ENCODE measurements at places on chromosomes 13 and 19. TPM values are rescaled to one million over a fixed set of nuclear protein-coding genes. Genes with fewer than 3 reads are reported as not detected.

DNA sequence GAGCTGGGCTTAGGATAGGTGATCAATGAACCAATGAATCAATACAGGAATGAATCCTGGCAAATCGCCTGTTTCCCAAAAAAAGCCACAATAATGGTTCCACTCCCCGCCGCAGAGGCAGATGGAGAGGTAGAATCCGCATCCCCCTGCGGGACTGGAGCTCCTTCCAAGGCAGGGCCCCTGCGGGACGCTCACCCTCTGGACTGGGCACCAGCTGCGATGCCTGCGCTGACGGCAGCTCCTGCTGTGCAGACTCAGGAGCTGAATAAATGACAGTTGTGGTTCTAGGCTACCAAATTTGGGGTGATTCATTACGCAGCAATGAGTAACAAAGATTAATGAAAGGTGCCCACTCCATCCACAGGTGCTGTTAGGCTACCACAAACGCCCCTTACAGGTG is 8.8 kb upstream of the CDC34 start:
- no peak overlapping the region for H3K27ac ChIP-seq
- no peaks in the 10 kb centered on the region for H3K4me1 ChIP-seq
- DNase-seq = no peak
- H3K27me3 ChIP-seq = no peaks in the 10 kb centered on the region
- no peaks in the 10 kb centered on the region for H3K36me3 ChIP-seq
- H3K4me3 ChIP-seq = no peak overlapping the region

GRCh38 chr19:23541991-23542390 is 145.0 kb downstream of the ZNF675 start:
- no peaks in the 10 kb centered on the region for H3K4me1 ChIP-seq
- H3K27me3 ChIP-seq = no peaks in the 10 kb centered on the region
- H3K4me3 ChIP-seq = no peak overlapping the region
- DNase-seq = no peak

GRCh38 chr13:85074543-85075313 is 724.5 kb downstream of the SLITRK6 start:
- no peaks in the 10 kb centered on the region for H3K27me3 ChIP-seq
- no peaks in the 10 kb centered on the region for H3K4me1 ChIP-seq
- no peak for DNase-seq
- H3K4me3 ChIP-seq = no peak overlapping the region
- H3K36me3 ChIP-seq = no peaks in the 10 kb centered on the region

DNA sequence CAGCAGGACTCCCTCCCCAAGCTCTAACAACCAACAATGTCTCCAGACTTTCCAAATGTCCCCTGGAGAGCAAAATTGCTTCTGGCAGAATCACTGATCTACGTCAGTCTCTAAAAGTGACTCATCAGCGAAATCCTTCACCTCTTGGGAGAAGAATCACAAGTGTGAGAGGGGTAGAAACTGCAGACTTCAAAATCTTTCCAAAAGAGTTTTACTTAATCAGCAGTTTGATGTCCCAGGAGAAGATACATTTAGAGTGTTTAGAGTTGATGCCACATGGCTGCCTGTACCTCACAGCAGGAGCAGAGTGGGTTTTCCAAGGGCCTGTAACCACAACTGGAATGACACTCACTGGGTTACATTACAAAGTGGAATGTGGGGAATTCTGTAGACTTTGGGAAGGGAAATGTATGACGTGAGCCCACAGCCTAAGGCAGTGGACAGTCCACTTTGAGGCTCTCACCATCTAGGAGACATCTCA is 6.2 kb upstream of the CEACAM5 start:
- H3K4me1 ChIP-seq = no peaks in the 10 kb centered on the region
- no peak overlapping the region for H3K27ac ChIP-seq
- H3K27me3 ChIP-seq = no peaks in the 10 kb centered on the region
- DNase-seq = no peak
- H3K4me3 ChIP-seq = no peak overlapping the region
- H3K36me3 ChIP-seq = no peaks in the 10 kb centered on the region

APC2 gene
- under 0.01 TPM for total RNA-seq

- H3K27ac ChIP-seq = no peak overlapping the region
- no peaks in the 10 kb centered on the region for H3K27me3 ChIP-seq
- H3K4me1 ChIP-seq = no peaks in the 10 kb centered on the region
- no peak overlapping the region for H3K4me3 ChIP-seq
- H3K36me3 ChIP-seq = no peaks in the 10 kb centered on the region
Measured at GRCh38 chr19:6039566-6040225, 61.8 kb upstream of the RANBP3 start.

SYDE1 gene
- total RNA-seq = 17.9 TPM

CEACAM7 gene
- not detected for total RNA-seq

- H3K4me1 ChIP-seq = peaks cover 17% of the 10 kb centered on the region
- no peak overlapping the region for H3K4me3 ChIP-seq
- peaks cover 4% of the 10 kb centered on the region for H3K27me3 ChIP-seq
- no peak overlapping the region for H3K27ac ChIP-seq
- DNase-seq = no peak
- peaks cover 11% of the 10 kb centered on the region for H3K36me3 ChIP-seq
Measured at GRCh38 chr19:7922836-7923195, 2.7 kb downstream of the SNAPC2 start.

DNA sequence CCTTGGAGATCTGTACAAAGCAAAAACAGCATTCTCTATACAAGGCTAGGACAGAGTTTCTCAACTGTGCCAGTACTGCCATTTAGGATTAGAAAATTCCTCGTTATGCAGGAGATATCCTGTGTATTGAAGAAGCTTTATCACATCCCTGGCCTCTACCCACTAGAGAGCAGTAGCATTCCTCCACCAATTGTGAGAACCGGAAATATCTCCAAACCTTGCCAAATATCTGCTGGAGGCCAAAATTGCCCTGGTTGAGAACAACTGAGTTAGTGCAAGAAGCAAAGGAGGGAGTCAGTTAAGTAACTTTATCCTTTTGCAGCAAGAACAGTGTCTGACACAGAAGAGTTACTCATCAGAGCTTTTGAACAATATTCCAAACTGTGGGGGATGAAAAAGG is 16.2 kb upstream of the FREM2 start:
- no peak overlapping the region for H3K4me3 ChIP-seq
- DNase-seq = peak; percentile 28
- no peaks in the 10 kb centered on the region for H3K4me1 ChIP-seq
- H3K27me3 ChIP-seq = no peaks in the 10 kb centered on the region

GAMT gene
- 32.6 TPM for total RNA-seq

DNA sequence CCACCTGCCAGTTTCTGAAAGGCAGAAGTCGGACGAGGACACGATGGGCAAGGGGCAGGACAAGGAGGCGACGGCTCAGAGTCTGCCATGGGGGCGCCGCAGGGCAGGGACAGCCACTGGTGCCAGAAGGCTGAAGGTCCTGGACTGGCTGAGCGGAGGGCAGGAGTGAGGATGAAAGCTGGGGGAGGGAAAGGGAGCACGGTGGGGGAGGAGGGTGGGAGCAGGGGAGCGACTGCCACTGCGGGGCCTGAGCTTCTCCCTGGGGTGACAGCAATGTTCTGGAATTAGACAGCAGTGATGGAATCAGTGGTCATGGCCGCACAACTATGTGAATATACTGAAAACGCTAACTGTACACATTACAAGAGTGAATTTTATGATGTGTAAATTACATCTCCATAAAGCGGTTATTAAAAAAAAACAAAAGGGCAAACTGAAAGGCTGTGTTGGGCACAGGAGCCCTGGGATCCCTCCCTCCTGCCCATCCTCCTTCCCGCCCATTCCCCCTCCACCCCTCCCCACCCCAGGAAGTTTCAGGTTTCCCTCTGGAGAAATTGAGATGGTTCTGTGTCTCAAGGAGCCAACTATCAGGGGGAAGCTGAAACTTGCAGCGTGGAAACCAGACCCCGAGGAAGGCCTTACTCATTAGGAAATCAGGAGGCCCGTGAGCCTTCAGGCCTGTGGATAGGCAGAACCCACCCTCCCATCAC is 15.9 kb downstream of the MLLT1 start:
- no peak overlapping the region for H3K4me3 ChIP-seq
- peaks cover 10% of the 10 kb centered on the region for H3K36me3 ChIP-seq
- H3K27me3 ChIP-seq = no peaks in the 10 kb centered on the region

CCDC169 gene
- 4.0 TPM for total RNA-seq

DNA sequence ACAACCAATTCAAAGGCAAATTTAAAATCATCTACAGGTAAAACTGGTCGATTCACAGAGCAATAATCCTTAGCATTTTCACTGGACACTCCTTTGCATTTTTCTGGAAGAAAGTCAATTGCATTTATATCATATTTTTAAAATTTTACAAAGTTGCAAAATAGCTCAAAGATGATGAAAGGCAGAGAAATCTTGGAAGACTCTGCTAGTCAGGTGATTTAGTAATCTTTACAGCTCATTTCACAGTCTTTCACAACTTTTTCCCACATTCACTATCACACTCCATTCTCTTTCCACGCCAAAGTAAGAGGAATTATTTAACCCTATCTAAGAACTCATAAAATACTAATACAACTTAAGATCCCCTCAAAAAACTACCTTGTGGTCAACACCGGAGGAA is 1063.8 kb downstream of the EFNB2 start:
- no peak overlapping the region for H3K27ac ChIP-seq
- no peaks in the 10 kb centered on the region for H3K4me1 ChIP-seq
- DNase-seq = no peak
- H3K4me3 ChIP-seq = no peak overlapping the region

- no peak overlapping the region for H3K4me3 ChIP-seq
- H3K27me3 ChIP-seq = no peaks in the 10 kb centered on the region
- DNase-seq = no peak
- no peak overlapping the region for H3K27ac ChIP-seq
Measured at GRCh38 chr19:15114153-15114540, 6.9 kb downstream of the SYDE1 start.
